Stimulated activated CD4-positive, alpha-beta T cell treated with anti-CD3 and anti-CD28 coated beads, Interleukin-12 subunit alpha, Interleukin-12 subunit beta, amount 100 ng/mL, for 4 hours (primary cell): ENCODE measurements at places on chromosomes 16 and 17.

DNA sequence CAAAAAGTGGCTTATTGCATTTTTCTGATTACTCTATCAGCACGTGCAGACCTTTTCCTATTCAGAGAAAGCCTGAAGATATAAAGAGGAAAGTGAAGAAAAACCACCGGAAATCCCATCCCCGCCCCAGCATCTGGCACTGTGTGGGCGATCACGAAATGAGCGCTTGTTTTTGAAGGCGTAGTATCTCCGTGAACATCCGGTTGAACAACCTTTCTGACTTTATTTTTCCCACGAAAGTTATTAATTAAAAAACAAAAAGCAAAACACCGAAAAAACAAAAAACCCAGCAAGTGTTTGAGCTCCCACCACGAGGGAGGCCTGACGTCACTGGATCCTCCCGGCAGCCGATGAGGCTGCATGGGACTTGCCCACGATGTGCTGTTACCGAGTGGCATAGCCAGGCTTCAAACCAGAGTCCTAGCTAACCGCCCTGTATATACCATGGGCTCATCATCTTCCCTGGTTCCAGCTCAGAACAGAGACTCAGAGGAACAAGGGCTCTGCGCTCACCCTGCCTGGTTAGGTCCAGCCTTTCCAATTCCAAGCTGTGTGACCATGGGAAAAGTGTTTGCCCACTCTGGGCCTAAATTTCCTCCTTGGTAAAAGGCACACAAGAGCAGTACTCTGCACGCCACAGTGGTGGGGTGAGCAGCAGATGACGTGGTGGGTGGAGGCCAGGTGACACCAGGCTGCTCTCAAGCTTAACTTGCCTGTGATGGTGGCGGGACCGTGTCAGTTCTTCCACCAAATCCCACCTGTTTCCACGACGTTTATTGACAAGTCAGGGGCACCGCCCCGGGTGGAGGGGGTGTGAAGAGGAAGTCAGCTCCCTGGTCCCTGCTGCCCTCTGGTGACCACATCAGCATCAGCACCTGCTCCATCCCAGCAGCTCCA lies 34.3 kb upstream of the IL21R start:
- peak; percentile 81 for DNase-seq

- no peak for DNase-seq
These were observed 1.4 kb upstream of the PIK3R5 start for GRCh38 chr17:8966926-8967325.

DNA sequence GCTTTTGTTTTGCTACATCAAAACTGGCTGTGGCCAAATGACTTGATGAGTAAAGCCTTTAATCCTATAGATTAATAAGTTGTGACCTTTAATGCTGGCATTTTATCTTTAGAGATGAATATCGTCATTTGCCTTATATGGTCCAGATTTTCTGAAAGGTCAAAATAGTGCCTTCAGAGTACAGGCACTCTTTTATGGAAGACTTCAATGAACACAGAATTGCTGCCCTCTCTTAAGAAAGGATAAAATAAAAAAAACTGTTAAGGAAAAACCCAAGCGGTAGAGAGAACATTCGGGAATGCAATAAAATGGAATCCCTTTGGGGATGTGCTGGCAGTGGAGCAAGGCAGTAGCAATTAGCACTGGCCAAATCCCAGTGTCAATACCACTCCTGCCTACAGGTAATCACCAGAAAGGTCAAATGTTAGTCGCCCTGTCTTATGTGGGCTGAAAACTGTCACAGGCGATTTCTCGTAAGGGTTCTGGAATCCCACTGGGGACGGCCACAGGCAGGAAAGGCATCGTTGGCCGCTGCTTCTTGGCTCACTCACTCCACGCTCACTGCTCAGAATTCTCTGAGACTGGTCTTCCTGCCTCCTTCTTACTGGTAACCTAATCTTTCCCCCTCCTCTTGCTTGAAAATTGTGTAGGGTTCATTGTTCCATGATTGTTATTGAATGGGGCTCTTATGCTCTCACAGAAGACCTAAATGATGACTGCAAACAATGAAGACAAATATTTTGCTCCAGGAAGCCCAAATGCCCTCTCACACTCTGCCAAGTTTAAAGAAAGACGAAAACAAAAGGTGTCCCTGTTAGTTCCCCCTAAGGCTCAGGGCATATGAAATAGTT lies 45.4 kb upstream of the HSBP1 start:
- no peak for DNase-seq

GRCh38 chr16:80585764-80586163 lies 45.0 kb downstream of the DYNLRB2 start:
- DNase-seq, result no peak

GRCh38 chr16:68364561-68364998 lies 53.8 kb downstream of the PRMT7 start:
- DNase-seq, result no peak
